Neural crest cell (in vitro differentiated cells): ENCODE measurements at places on chromosomes 3 and 15. TPM values are rescaled to one million over a fixed set of nuclear protein-coding genes. Genes with fewer than 3 reads are reported as not detected.

DNA sequence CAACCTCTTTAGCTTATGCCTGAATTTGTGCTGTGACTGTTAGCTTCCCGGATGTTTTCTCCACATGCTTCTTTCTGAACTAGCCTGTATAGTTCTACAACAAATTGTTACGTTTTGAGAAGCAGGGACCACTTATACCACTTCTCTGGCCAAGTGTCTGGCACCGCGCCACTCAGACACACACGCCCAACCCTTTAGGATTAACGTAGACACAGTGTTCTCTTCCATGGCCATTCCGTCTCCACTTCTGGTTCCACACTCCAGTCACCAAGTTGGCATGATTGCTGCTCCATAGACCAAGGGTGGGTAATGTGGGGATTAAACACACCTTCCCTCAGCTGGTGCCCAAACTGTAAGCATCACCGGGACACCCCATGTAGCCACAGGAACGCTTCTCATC, 755 bp upstream of the TMEM108 start:
- no peaks in the 10 kb centered on the region for H3K36me3 ChIP-seq
- H3K4me1 ChIP-seq = peaks cover 13% of the 10 kb centered on the region
- peaks cover 75% of the 10 kb centered on the region for H3K27me3 ChIP-seq
- no peak for DNase-seq
- no peak overlapping the region for H3K27ac ChIP-seq
- peak overlapping the region; percentile 82 for H3K4me3 ChIP-seq

GRCh38 chr15:55003965-55004873, 192.5 kb downstream of the RSL24D1 start:
- no peak for DNase-seq
- peak overlapping the region; percentile 94 for H3K27ac ChIP-seq
- no peaks in the 10 kb centered on the region for H3K27me3 ChIP-seq
- no peak overlapping the region for H3K4me3 ChIP-seq
- peaks cover 17% of the 10 kb centered on the region for H3K4me1 ChIP-seq

GRCh38 chr3:73552700-73553099, 72.0 kb downstream of the PDZRN3 start:
- no peaks in the 10 kb centered on the region for H3K27me3 ChIP-seq
- no peak for DNase-seq
- peaks cover 51% of the 10 kb centered on the region for H3K4me1 ChIP-seq
- no peak overlapping the region for H3K27ac ChIP-seq

Gene NUTM1
- not detected in 2 replicates for total RNA-seq

Gene PTX3
- 41.1 and 45.6 TPM in 2 replicates for total RNA-seq
